ENCODE measurements at places on chromosomes 11 and 22.
A peak's percentile ranks its signal among the peaks of the same experiment; 100 is the strongest.

DNA sequence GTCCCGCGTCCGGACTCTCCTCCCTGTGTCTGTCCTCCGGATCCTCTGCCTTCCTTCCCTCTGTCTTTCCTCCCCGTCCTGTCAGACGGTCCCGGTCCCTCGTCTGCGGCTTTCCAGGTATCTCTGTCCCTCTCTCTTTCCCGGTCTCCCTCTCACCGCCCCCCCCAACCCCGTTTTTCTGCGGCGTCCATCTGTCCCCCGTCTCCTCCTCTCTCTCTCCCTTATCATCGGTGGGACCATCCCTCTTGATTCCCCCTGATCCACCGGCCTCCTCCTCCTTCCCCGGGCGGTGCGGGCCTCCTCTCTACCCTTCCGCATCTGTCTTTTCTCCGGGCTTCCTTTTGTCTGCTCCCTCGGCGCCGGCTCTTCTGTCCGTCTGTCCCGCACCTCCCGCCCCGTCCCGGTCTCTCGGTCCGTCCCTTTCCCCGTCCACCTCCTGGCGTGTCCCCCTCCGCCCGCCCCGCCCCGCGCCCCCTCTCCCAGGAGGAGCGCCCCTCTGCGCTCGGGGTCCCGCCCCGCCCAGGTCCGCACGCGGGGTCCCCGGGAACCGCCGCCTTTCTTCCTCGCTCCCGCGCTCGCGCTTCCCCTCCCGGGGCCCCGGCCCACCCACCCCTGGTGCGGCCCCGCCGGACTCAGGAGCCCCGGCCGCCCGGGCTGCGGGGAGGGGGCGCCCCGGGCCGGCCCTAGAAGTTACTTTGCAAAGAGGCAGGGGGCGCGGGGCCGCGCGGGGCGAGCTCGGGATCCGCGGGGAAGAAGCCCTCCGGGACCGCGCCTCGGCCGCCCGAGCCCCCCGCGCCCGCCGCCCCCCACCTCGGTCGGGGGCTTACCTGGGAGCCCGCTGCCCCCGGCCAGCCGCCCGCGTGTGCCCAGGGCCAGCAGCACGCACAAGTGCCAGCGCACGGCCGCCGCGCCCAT lies 568 bp downstream of the SCUBE1 start:
- DNase-seq = no peak

DNA sequence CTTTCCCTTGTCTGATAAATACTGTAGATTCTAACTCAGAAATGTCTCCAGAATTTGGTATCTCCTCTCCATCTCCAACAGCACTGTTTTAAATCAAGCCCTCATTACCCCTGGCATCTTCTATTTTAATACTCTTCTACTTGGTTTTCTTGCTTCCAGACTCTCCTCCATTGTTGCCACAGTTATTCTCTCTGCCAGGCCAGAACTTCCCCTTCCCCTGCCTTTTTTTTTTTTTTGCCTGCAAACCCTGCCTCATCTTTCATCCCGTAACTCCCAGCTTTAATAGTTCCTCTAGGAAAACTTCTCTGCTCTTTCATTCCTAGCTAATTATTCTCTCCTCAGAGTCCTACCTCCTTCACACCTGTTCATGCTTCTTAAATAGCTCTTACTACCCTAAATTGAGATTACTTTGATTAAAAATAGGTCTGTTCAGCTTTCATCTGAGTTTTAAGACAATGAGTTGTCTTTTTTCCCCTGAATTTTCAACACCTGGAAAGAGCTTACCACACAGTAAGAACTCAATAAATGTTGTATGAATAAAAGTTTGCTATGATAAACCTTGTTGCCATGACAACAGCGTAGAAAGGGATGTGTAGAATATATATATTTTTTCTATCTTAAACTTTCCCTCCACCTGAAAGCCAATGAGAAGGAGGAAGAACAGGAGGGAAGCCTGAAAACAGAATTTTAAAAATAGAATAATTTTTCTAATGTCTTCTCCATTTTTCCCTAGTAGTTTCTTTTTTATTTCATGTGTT lies 3.6 kb downstream of the IL18 start:
- DNase-seq = no peak

GRCh38 chr11:82191695-82192094 lies 542.0 kb downstream of the FAM181B start:
- DNase-seq = no peak

- DNase-seq = no peak
Observed at GRCh38 chr11:123682696-123683410, 28.4 kb upstream of the SCN3B start.

GRCh38 chr11:70233511-70233934 lies 30.4 kb downstream of the FADD start:
- no peak for DNase-seq

GRCh38 chr11:125304136-125304535 lies 139.6 kb downstream of the PKNOX2 start:
- DNase-seq = no peak

GRCh38 chr11:91846649-91847048 lies 378.0 kb upstream of the FAT3 start:
- no peak for DNase-seq

DNA sequence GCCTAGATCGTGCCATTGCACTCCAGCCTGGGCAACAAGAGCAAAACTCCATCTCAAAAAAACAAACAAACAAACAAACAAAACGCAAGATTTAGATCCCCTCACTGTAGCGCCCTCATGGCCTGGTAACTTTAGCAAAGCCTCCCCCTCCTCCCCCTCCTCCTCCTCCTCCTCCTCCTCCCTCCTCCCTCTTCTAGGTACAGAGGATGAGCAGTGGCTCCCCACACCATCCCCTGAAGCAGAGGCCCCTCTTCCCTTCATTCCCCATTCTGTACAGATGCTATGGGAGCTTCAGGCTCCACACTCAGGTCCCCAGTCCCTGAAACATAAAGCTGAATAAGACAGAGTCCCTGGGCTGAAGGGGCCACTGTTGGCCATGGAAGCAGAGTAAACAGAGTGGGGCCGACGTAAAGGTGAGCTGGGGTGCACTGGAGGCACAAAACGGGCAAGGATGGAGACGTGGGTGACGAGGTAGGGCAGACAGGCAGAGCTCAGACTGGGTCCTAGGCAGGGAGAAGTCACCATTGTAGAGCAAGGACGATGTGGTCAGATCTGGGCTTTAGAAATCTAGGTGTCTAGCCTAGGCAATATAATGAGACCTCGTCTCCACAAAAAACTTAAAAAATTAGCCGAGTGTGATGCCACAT lies 19.4 kb upstream of the NFAM1 start:
- DNase-seq = no peak

DNA sequence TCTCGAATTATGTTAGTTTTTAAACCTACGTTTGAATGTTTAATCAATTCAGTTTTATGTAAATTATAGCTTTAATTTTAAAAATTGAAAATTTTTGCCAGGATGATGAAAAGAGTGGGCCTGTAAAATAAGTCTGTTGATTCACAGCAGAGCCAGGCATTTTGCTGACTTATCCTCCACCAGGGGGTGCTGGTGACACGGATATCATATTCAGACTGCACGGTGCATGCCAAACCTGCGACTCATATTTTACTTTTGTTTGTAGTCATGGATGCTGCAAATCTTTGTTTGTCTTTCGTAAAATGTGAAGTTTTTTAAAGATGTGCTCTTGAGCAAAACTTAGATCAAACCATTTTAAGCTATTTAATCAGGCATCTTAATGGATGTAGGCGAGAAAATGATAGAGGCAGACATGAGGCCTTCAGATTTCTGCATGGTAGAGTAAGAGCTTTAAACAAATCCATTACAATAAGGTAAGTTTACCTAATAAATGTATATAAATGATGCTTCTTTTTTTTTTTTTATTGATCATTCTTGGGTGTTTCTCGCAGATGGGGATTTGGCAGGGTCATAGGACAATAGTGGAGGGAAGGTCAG lies 3.6 kb upstream of the OR8B3 start:
- DNase-seq = peak; percentile 20

DNA sequence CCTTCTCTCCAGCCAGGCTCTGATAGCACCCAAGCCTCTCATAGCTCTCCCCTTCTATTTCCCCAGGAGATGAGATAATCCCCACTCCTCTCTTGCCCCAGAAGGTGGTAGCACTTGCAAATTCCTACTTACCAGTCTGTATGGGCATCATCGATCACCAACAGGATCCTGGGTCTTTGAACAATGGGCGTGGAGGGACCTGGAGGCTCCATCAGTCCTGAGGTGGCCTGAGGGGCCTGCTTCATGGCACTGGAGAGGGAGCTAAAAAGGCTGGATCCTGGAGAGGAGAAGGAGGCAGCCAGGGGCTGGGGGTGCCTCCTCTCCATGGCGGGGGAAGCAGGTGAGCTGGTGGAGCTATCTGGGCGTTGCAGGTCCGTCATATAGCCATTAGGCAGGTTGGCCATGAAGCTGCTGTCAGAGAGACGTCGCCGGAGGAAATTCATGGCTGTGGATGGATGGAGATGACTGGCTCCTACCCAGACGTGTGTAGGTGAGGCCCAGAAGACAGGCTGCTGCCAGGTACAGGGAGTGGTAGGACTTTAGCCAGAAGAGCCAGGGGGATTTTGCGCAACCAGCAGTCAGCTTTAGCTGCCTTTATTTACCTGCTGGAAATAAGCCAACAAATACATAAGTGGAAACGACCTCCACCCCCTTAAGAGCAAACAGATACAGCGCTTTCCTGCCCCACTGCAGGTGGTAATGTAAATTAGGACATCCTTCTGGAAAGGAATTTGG lies 51.8 kb downstream of the SYN3 start:
- no peak for DNase-seq

- no peak for DNase-seq
Observed at GRCh38 chr11:2585566-2586086, 114.2 kb downstream of the KCNQ1OT1 start.

GRCh38 chr22:44172370-44173108 lies 8.2 kb upstream of the PARVG start:
- DNase-seq = no peak

DNA sequence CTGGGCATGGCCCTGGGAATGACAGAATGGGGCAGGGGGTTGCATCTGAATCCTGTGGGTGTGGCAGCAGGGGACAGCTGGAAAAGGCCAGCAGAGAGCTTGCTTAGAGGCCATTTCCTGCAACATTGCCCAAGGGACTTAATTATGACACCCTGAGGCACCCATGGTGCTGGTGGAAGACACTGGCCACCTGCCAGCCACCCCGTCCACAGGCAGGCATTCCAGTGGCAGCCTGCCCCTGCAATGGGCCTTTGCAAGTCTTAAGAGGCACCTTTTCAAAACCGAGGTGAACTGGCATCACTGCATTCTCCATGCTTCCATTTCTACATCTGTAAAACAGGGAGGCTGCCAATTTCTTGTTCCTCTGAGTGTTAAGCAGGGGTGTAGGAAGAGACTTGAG lies 21.6 kb upstream of the SUSD2 start:
- DNase-seq = no peak

GRCh38 chr11:79971255-79971654 lies 530.4 kb upstream of the TENM4 start:
- no peak for DNase-seq

GRCh38 chr11:60118338-60118737 lies 29.9 kb downstream of the MS4A2 start:
- DNase-seq = no peak

DNA sequence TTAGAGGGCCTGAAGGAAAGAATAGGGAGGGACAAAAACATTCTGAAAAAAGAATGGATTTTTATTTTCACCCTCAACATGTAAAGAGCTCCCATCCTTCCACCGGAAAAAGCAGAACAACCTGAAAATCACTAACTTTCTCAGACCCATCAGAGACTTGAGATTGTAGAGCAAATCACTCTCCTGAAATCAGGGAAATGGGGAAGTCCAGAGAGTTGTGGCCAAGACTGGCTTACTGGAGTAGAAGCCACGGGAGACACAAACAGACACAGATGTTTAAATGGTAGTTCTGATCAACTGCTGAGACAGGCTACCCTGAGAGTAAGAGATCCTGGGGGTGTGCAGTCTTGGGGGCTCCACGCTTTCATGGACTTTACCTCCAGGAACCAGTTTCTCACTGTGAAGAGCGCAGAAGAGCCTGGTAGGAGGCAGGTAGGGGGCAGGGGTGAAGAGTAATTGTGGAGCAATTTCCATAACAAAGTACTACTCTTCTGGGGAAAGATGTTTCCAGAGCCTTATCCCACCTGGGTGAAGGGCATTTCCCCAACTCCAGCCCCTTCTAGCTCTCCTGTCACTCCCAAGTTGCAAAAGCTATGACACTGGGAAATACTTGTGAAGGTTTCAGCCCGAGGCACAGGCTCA lies 47.1 kb downstream of the ASCL2 start:
- DNase-seq = no peak
